ENCODE measurements at places on chromosomes 6 and 20.
A peak's percentile ranks its signal among the peaks of the same experiment; 100 is the strongest.

DNA sequence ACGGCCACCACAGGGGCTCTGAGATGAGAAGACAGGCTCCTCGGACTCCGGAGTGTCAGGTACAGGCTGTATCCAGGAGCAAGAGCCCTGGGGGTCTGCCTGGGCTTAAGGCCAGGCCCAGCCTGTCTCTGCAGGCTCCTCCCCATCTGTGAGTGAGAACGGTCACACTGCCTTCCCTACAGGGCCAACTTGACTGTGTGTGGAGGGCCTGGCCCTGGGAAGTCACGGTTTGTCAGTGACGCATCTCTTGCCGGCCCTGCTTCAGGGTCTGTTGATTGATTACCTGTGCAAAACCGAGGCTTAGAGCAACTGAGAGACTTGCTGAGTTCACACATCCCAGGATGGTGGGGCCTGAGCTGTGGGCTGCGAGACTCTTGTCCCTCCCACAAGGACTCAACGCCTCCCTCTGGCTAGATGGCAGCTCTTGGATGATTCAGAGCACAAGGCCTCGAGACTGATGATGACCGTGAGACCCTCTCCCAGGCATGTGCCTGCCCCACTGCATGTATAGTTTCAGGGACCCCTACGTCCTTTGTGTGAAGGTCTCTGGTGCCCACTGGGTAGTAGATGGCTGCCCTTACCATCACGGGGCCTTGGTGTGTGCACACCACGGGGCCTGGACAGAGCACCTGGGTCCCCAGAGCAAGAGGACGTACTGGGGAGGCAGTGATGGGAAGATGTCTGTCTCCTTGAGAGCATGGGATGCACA, 5.9 kb downstream of the RBM38 start:
- DNase-seq: no peak

- no peak for DNase-seq
Measured at GRCh38 chr6:11992086-11992485, 20.0 kb upstream of the HIVEP1 start.

- DNase-seq: no peak
Measured at GRCh38 chr20:49356676-49357075, 78.8 kb upstream of the ZNFX1 start.

GRCh38 chr6:7270320-7271204, 42.4 kb downstream of the SSR1 start:
- no peak for DNase-seq

DNA sequence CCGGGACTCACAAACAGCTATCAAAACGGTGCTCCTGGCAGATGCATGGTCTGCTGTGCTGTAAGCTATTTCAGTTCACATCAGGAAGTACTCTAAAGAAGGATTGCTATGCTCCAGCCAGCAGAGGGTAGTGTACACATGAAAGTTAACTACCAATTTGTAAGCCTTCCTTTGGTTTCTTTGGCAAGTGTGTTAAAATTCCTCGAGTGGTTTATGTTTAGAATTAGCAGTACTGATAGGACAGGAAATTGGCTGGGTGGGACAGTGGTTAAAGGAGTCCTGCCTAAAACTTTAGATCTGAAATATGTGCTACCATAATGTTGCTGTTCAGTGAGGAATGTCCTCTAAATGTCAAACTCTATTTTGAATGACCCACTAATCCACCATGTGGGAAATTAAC, 47.4 kb downstream of the TRMT11 start:
- no peak for DNase-seq

- DNase-seq: no peak
Measured at GRCh38 chr6:6407071-6407741, 86.7 kb upstream of the F13A1 start.

- no peak for DNase-seq
Measured at GRCh38 chr6:25053875-25054371, 118.2 kb upstream of the RIPOR2 start.

GRCh38 chr6:164859816-164860215, 449.6 kb downstream of the C6orf118 start:
- no peak for DNase-seq

DNA sequence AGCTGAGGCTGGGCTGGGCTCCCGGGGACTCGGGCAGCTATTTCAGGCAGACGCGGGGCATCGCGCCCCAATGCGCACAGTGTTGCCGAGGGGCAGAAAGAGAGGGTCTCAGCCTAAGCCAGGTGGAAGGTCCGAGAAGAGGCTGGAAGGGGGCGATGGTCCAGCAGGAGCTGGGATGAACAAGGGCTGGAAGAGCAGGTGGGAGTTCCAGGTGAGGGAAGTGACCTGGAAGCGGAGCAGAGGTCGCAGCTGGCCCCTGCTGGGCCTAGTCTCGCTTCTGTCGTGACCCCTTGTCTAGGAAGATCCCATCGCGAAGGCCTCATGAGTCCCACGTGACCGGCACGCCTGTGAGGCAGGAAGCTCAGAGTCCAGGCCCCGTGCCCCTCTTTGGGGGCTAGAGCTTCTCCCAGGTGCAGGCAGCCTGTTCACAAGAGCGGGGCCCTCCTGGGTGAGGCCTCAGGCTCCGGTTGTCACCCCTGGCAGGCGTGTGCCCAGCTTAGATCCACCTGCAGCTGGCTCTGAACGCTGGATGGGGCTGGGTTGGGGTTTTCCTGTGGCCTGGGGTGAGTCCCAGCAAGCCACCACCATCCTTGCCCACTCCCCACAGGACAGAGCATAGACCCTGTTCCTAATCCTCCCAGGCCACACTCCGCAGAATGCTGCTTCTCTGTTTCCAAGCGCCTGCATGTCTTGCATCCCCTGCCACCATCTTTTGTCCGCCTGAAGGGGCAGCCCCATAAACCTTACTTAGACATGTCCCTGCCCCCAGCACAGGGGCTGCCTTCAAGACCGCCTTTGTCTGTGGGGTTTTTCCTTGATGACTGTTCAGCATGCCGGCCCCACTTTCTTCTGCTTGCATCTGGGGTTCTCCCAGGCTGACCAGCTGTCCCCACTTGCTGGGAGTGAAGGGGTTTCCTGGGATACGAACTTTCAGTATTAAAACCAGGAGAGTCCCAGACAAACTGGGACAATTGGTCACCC, 15.1 kb downstream of the SLC22A3 start:
- no peak for DNase-seq

DNA sequence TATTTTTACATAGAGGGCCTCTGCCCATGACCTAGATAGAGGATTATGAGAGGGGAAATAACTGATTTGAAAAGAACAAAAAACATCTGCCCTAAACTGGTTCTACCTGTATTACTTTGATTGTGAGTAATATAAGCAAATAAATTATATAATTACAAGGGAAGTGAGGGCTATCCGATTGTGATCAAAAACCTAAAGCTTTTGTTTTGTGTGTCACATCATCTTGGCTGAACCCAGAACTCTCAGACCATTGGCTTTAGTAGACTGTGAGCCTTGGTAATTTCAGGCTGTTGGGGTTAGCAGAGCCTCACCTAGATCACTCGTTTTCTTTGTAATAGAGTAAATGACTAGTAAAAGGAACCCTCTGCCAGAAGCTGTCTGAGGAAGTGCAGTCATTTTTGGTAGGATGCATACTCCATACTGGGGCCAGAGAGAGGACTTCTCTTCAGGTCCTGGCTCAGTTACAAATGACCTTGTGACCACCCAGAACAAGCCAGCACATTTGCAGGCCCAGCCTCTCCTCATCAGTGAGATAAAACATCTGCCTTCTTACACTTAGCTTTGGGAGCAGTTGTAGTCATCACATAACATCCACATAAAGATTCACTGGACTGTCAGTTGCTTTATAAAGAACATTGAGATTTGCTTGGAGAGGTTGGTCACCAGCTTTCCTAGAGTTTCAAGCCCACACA, 13.5 kb downstream of the STK35 start:
- DNase-seq: no peak

GRCh38 chr20:4162766-4163165, 147.4 kb upstream of the RNF24 start:
- DNase-seq: no peak

- no peak for DNase-seq
Measured at GRCh38 chr20:397432-398237, 10.5 kb upstream of the RBCK1 start.

- DNase-seq: peak; percentile 30
Measured at GRCh38 chr6:34922177-34922663, 33.2 kb downstream of the ANKS1A start.

DNA sequence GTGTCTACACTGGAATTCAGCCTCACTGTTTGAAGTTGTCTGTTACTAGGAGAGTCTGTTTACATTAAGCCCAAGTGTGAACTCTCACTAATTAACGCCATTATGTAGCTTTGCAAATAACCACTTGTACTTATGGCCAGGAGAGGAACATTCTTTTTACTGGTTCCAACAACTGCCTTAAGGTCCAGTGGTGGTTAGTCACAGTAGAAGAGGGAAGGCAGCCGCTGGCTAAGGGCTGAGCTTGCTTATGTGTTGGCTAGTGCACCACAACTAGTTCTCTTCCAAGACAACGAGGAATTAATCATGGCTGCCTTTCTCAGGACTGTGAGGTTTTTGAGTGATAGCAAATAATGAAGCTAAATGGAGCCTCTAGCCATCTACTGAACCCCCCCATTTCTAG, 14.9 kb upstream of the SLC22A23 start:
- no peak for DNase-seq

DNA sequence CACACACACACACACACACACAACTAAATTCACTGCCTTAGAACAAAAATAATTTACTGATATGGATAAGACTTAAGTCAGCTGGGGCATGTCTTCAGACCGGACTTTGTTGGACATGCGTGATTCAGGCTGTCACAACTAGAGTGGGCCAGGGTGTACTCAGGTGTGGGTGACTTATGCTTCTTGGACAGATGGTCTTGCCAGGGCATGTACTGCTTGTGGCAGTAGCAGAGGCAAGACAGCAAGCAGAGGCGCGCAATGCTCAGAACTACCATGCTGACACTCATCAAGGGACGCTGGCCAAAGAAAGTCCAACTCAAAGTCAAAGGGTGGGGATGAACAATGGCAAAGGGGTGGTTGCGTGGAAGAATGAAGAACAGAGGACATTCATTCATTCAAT, 437.5 kb downstream of the CBLN4 start:
- no peak for DNase-seq

DNA sequence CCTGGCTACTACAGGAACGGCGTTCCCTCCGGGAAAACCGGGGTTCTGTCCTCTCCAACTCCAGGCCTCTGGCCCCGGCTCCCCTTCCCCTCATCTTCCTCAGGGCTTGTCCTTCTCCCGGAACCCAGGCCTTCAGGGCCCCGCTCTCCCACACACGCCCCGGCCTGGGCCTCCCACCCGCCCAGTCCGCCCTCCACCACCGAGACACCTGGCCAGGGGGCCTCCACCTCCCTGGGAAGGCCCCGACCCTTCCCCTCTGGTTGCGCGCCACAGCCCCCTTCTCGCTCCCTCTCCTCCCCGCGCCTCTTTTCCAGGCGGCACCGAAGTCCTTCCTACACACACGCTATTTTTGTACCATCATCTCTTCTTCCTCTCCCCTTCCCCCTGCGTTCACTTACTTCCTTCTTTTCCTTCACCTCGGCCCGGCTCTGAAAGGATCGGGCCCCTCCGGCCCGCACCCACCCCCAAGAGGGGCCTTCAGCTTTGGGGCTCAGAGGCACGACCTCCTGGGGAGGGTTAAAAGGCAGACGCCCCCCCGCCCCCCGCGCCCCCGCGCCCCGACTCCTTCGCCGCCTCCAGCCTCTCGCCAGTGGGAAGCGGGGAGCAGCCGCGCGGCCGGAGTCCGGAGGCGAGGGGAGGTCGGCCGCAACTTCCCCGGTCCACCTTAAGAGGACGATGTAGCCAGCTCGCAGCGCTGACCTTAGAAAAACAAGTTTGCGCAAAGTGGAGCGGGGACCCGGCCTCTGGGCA, 1.3 kb upstream of the SIRPA start:
- no peak for DNase-seq

DNA sequence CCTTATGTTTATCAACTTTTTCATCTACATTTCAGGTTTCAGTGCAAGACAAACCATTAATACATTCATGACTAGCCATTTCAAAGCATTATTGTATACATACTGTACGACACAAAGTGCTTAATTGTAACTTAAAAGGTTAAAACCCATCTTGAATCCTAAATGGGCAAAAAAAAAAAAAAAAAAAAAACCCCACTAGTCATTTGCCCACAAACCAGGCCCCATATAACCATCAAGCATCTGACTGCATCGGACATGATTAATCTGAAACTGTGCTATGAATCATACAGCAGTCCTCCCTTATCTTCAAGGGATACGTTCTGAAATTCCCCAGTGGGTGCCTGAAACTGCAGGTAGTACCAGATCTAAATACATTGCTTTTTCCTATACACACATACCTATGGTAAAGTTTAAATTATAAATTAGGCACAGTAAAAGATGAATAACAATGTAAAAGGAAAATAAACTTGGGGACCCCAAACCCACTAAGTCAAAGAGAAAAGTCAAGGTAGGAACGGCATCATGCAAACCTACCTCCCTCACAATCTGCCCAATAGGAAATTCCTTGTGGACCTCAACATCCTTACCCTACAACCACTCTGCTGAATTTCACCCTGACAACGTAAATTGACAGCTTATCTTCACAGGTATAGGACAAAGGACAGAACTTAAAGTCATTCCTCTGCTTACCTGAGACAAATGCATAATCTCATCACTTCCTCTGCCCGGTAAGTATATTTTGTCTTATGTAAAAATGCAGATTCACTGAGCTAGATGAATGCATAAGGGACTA, 14.3 kb downstream of the B4GALT5 start:
- DNase-seq: no peak

- DNase-seq: no peak
Measured at GRCh38 chr6:100462706-100463629, 1.8 kb downstream of the SIM1 start.

GRCh38 chr6:47162793-47163192, 120.7 kb upstream of the ADGRF1 start:
- DNase-seq: no peak

DNA sequence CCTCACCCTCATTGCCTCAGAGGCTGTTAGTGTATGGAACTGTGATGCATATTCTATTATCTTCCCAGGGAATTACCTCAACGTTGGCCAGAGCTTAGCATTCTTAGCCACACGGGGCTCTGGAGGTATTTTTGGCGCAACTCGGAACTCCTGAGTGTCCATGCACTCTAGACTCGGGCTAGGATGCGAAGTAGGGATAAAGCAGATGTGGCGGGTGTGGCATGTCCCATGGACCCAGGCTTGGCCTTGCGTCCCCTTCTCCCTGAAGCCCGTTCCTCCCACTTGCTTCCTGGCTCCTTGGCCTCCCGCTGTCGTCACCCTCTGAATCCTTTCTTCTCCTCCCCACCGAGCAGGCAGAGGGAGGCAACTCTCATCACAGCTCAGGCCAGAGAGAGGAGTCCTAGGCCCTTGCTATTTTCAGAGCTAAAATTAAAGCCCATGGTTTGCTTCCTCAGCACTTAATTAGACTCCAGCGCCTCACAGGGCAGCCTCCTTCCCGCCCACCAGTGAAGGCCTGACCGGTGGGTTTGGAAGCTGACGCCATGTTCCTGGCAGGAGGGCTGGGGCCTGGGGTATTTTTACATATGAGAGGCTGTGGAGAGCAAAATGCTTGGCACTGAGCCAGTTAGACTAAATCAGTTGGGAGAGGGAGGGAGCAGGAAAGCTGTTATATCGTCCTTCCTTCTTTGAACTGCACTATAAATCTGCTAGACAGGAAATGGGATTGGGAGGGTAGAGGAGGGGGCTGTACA, 138.7 kb downstream of the FOXO3 start:
- DNase-seq: no peak
